Activated T-cell treated with anti-CD3 and anti-CD28 coated beads for 24 hours (primary cell): ENCODE measurements at places on chromosomes 13 and 19.

DNA sequence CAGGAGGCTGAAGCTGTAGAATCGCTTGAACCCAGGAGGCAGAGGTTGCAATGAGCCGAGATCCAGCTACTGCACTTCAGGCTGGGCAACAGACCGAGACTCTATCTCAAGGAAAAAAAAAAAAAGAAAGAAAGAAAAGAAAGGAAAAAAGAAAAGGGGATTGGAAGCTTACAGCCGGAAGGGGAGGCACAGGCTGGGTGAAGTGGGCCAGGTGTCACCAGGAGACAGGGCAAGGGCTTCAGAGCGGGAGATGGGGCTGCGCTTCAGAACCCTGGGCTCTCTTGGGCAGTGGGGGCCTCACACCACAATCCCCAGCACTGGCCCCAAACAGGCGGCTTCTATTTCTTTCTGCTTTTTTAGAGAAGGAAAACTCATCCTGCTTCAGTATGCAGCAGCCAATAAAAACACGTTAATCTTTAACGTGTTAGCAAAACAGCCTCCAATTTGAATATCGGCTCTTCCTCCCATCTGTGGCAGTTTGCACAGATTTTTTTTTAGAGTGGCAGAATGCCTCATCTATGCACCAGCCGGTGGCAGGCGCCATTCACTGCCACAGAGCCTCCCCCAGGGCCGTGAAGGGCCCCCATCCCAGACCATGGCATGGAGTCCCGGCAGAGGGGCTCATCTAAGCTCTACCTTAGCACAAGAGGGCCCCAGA is 46.6 kb upstream of the C19orf12 start:
- DNase-seq = no peak

GRCh38 chr13:101681834-101682233 is 229.4 kb downstream of the ITGBL1 start:
- no peak for DNase-seq

DNA sequence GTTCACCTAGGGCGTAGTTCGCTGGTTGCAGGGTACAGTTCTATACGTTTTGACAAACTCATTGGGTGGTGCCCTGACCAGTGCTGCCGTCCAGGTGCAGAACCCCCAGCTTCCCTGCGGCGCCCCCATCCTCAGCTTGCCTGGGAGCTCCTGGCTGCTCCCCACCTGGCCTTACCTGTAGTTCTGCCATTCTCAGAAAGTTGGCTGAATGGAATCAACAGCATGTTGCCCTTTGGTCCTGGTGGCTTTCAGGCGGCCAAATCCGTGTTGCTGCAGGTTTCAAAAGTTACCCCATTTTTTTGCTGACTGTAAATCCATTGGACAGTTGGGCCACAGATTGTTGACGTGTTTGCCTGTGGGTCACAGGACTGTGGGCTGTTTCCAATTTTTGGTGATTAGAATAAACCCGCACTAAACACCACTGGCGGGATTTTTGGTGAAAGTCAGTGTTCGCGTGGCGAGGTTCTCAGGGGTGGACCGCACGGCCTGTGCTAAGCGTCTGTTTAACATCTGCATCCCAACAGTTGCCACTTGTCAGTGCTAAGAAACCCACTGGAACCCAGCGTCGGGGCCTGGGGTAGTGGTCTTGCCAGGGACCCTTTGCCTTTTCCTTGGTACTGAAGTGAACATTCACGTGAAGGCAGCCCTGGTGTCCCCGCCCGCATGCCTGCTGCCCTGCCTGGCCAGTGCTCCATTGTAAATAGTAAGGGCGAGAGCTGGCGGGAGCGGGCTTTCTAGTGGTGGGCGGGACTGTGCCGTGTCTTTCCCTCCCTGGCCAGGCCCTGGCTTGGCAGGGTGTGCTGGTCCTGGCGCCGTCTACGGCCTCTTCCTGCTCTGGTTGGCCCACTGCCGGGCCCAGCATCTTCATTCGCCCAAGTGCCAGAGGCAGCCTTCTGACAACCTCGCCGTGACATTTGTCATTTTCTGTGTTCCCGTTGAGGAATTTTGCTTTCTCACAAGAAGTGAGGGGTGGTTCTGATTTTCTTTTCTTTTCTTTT is 3.3 kb downstream of the DOT1L start:
- DNase-seq = no peak

DNA sequence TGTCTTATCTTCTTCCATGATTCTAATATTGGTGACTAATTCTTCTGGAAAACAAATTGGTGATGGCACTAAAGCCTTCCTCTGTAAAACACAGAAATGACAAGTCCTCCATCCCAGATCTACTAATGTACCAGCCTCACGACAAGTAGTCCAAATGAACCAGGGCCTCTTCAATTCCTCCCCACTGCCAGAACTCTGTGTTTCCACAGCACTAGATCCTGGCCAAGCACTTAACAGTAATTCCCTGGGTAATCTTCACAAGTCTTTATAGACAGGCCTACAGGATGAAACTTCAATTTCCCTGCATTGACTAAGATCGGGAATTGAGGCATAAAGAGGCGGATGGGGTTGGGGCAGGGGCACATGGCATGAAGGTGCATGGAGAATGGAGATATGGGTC is 52.7 kb downstream of the SIAH3 start:
- DNase-seq = no peak
